ENCODE measurements at places on chromosomes 7 and 10.

DNA sequence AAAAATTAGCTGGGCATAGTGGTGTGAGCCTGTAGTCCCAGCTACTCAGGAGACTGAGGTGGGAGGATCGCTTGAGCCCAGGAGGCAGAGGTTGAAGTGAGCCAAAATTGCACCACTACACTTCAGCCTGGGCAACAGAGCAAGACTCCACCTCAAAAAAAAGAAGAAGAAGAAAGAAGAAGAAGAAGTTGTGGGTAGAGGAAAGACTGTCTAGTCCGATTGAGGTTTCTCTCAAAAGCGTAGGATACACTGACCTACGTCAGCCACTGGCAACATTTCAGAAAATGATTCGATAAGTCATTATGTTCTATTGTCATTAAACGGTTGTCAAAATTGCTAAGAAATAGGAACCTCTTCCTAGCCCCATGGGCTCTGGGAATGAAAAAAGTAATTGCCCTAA is 22.3 kb upstream of the RHBDD2 start:
- no peak for DNase-seq

- no peak for DNase-seq
Measured at GRCh38 chr7:25696571-25696970, 455.4 kb upstream of the NFE2L3 start.

GRCh38 chr10:96130326-96130995 is 364 bp downstream of the ZNF518A start:
- peak; percentile 77 for DNase-seq

DNA sequence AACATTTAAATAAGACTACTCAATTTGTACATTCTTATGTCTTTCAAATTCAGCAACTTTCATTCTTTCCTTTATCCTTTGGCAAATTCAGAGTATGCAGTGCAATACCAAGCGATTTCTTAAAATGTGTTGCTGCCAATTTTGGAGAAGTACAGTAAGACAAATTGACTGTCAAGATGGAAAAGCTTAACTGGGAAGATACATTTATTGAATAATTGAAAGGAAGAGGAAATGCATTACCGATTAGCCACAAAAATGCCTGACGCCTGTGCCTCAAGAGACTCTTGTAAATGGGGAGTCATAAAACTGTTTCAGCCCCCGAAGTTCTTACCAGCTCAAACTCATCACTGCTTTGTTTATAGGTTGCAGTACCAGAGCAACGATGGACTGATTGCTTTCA is 373.3 kb upstream of the GALNT17 start:
- no peak for DNase-seq

DNA sequence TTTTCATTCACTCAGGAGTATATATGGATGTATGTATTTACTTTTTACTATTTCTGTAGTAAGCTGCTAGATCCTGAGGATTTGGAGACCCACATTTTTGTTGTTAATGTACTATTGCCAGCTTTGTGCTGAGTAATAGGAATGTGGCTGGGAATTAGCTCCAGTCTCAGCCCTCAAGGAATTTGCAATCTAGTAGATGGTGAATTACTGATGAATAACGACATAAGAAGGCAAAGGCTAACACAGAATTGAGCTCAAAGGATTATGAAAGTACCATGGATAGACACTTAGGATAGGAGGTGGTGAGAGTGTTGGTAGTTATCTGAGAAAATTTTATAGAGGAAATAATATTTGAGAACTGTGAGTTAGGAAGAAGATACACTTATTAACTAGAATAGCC is 19.9 kb downstream of the CASD1 start:
- DNase-seq = no peak

DNA sequence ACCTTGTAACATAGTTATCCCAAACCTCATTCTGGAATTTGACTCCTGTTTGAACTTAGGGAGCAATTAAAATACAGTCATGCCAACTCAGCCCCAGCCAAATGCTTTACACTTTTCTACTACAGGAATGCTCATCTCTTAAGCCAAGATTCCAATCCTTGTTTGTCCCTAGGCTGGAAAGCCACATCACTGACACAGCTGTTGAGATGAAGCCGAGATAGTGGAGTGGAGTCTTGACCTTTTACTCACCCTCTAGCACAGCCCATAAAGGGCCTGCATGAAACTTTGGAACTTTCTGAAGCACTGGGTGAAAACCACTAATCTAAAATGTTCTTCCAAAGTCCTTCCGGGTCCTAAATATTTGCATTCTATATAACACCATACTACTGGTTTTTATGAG is 247.3 kb downstream of the ETV1 start:
- no peak for DNase-seq

GRCh38 chr7:104914421-104914820 is 99.6 kb upstream of the KMT2E start:
- no peak for DNase-seq

GRCh38 chr10:96636551-96636950 is 49.7 kb upstream of the TM9SF3 start:
- DNase-seq = no peak

DNA sequence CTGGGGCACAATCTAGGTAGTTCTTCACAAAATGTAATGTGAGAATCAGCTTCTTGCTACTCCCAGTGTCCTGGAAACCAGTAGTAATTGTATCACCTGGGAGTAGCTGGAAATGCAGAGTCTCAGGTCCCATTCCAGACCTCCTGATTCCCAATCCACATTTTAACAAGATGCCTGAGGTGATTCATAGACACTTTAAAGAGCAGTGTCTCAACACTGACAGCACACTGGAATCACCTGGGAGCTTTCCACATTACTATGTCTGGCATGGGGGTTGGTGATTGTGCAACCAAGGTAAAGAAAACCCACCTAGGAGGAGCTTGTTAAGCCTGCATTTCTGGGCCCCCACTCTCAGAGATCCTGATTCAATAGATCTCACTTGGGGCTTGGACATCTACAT is 11.1 kb downstream of the DPY19L1 start:
- no peak for DNase-seq

- peak; percentile 29 for DNase-seq
Measured at GRCh38 chr10:71608819-71609768, 110.5 kb downstream of the C10orf105 start.

DNA sequence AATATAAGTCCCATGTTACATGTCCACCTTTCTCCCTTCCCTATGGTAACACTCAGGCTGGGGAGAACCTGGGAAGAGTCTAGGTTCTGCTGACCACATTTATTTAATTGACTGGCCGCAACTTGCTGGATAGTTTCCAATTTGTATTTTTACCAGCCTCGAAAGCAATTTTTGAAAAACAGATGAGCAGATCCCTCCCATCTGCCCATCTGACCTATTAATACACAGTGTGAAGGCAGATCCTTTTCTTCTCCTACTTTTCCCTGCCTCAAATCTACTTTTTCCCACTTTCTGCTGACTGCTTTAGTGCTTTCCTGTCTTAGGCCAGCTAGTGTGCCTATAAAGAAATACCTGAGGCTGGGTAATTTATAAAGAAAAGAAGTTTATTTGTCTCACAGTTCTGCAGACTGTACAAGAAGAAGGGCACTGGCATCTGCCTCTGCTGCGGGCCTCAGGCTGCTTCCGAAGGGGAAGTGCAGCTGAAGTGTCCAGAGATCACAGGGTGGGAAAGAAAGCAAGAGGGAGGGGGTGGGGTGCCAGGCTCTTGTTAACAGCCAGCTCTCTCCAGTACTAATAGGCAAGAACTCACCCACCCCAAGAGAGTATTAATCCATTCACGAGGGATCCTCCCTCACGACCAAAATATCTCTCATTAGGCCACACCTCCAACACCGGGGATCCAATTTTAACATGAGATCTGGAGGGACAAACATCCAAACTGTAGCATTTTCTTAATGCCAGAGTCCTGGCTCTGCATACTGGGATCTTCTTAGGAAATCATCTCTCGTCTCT is 336.0 kb upstream of the IGFBP3 start:
- no peak for DNase-seq

DNA sequence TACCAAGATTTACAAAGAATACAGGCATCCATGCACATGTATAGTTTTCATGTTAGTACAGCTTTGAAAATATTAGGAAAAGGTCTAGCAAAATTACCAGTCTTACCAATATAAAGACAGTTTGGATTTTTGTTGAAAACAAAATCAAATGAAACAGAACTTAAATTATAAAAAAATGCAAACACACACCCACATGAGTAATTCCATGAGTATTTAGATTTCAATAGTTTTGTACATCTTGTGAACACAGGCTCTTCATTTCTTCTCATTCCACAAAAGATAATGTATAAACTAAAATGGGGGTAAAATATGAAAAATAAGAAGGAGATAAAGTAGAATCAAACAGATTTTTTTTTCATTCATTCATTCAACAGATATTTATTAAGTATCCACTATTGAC is 682.2 kb upstream of the ANKRD30A start:
- DNase-seq = no peak

DNA sequence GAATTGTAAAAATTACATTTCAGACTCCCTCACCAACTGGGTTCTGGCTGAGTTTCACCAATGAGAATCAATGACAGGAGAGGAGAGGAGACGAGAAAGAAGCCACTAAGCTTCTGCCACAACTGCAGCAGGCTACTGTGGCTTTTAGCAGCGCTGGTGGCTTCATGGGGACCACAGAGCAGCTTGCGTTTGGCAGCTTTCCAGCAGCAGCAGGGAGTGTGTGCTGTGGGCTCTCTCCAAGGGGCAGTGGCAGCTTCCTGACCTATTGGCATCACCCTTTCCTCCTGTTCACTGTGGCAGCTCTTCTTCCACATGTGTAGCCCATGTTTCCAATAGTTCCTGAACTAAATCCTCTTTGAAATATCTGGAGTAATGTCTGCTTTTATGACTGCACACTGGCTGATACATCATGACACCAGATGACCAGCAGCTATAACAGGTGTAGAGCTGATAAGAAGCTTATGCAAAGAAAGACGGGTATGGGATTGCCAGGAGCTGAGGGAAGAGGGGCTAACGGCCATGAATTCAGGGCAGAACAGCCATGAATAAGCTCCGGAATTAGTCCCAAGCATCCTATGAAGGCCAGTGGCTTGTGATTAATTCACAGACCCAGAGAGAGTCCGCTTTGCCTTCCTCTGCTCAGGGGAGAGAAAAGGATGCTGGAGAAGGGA is 46.8 kb downstream of the KCNH2 start:
- DNase-seq = no peak

DNA sequence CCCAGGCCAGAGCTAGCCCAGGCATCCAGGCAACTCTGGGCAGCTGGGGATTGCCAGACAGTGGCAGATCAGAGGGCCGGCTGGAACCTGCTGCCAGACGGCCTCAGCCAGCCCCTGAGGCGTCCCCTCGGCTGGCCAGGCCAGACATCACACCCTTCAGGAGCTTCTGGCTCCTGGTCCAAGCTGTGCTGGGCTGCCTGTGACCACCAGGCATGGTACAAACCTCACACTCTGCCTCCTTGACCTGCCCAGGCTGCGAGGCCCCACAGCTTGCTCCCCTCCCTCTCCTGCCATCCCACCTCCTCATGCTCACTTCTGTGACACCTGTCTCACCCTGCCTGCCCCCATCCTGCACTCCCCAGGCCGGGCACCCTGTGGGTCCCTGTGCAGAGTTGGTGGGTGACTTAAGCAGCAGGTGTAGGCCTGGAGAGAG is 5.7 kb downstream of the DEPP1 start:
- no peak for DNase-seq

GRCh38 chr7:26305090-26305868 is 13.6 kb downstream of the SNX10 start:
- no peak for DNase-seq

DNA sequence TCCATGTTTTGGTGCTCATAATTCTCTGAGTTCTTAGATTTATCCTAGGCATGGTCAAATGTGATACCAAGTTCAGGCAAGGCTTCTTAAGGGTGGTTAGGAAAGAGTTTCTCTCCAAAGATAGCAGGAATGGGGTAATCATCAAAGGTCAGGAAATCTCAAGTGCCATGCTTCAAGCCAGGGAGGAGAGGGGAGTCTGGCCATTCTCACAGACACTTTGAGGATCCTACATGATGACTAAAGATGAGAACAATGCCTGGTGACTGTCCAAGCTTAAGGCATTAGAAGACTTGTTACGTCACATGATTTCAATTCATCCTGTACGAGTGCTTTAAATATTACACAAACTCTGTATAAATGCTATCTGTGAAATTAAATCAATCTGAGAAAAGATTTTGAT is 59.4 kb downstream of the POM121L12 start:
- DNase-seq = no peak

DNA sequence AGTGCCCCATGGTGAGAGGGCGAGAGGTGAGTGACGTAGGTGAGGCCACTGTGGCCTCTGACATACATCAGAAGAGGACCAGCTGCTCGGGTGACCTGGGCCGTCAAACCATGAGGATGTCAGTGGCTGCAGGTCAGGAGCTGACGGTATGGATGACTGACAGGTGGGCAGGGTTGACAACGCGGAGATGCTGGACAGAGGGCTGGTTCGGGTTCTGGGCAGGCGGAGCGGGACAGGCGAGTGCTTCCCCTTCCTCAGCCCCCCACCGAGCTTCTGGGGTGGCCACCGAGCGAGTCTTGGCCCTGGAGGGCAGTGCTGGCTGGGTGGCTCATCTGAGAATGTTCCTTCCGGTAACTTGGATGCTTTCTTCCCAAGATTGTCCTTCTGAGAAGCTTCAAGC is 91.8 kb downstream of the ACTR3B start:
- DNase-seq = no peak

- DNase-seq = no peak
Measured at GRCh38 chr10:62990126-62990525, 143.0 kb upstream of the NRBF2 start.

DNA sequence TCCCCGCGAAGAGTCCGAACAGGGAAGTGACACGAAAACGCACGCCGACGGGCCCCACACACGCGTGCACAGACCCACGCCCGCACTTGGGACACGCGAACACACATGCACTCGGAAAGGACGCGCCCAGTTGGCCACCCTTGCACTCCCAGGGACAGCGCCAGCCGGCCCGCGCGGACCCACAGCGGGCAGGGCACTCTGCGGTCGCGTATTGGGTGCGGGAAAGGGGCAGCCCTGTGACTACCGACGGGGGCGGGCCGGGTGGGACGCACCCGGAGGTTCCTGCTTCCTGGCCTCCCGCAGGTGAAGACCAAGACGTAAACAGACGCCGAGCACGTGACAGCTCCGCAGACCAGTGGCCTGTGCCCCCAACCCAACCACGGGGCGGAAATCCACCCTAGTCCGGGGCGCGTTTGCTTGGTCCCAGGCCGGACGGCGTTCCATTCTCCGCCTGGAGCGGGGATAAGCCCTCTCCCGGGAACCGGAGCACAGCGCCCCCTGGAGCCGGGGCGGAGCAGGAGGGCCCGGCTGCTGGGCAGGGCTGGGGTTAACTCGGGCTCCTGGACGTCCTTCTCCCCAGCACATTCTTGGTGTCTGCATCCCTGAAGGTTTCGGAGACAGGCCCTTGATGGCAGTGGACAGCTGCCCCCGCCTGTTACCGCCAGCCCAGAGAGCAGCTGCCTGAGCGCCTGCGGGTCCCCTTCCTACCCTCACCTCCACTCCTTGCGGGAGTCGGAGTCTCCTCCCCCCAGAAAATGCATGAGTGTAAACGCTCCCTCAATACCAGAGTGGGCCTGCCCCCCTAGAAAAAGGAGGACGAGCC is 2.0 kb upstream of the LZTS2 start:
- DNase-seq = peak; percentile 44

DNA sequence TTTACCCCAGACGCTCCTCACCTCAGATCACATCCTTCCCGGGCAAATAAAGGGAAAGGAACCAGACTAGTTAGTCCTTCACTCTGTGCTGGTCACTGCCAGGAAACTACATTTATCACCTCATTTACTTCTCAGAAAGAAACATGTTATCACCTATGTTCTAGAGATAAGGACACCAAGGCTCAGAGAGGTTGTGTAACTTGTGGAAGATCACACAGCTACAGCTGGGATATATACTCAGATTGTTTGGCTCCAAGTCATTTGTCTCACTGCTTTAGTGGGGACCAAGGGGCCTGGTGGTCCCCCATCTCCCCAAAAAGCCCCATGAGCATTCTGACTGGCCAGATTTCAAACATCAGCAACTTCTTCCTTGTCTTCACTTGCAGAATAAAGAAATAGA is 17.5 kb upstream of the BTBD16 start:
- no peak for DNase-seq

Measured in NCI-H526 treated with DMSO at 0.1 percent for 48 hours (cell line).